COLO829 (cell line): ENCODE measurements at places on chromosomes 6 and 20.

DNA sequence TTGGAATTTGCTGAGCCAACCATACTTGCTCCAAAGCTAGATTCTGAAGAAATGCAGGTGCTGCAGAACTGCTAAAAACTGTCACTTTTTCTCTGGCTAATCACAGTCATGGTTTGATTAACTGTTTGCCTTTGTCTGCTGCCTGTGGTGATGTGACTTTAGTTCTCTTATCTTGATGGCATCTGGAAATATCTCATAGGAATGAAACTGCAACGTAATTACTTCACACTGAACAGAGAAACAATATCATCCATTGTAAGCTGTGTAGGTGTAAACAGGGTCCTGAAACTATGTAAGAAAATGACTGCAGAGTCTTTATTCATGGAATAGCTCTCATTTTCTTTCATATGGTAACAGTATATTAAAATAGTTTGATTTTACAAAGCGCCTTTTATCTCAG, 721.9 kb upstream of the HS3ST5 start:
- DNase-seq = peak; percentile 9

DNA sequence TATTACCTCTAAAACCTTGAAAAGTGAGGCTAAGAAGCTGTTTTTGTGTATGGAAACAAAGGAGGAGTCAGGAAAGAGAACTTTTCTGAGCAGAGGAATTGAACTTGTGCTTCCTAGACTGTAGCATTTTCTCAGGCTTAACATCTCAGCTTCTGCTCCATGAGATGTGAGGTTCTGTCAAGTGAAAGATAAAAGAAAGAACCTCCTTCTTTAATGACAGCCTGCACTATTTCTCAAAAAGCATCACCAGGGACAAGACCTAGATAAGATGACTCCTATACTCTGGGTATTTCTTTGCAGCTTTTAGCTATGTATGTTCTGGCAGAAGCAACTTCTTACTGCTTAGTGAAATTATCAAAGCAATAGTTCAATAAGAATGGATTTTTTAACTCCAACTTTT, 87.6 kb upstream of the KCNQ5 start:
- DNase-seq = no peak

DNA sequence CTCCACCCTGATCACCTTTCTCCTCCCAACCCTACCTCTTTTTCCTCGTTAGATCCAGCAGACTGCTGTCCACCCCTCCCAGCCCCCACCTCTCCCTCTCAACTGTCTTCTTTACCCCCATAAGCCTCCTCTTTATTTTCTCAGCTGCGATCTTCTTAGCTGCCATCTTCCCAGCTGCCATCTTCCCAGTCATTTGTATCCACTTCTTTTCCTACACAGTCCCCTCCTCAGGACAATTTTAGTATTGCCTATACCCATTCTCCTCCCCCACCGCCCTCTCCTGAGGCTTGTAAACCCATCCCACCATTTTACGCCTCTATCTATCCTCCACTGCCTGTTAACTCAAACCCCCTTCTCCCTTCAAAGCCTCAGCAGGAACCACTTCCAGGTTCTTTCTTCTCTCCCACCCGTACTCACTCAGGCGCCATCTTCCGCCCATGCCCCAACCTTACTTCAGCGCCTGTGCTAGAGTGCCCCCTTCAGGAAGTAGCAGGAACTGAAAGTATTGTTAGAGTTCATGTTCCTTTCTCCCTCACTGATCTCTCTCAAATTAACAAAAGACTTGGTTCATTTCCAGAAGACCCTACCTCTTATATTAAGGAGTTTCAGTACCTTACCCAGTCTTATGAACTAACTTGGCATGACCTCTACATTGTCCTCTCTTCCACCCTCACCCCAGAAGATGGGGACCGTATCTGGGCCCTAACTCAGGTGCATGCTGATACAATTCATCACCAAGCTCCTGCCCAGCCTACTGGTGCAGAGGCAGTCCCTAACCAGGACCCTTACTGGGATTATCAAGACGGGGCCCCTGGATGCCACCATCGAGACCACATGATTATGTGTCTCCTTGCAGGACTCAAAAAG, 236.0 kb downstream of the ADGRG6 start:
- peak; percentile 26 for DNase-seq

- DNase-seq = no peak
Measured at GRCh38 chr6:28764761-28765282, 159.0 kb downstream of the TRIM27 start.

DNA sequence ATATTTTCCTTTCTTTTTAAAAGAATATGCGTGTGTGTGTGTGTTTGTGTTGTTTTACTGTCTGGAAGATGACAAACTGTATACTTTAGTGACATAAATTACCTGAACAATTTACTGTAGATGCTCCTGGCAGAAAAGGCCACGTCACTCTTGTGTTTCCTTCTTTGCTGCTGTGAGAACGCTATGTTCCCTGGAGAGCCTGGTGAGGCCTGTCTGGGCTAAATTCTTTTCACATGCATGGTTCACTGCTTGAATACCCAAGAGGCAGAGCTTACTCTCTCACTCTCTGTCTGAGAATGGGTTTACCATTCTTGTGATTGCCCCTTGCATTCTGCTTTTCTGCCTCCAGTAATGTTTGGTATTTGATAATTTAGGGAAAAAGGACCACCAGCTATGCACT, 64.3 kb downstream of the EDN1 start:
- DNase-seq = no peak
